SHP77 (cell line): ENCODE measurements at places on chromosomes 4 and X.

GRCh38 chr4:6467600-6467999 is 4.8 kb downstream of the PPP2R2C start:
- DNase-seq: no peak

- DNase-seq: no peak
These were observed 959 bp upstream of the REST start for GRCh38 chr4:56906489-56907393.

- DNase-seq: no peak
These were observed 70.3 kb downstream of the PPEF2 start for GRCh38 chr4:75831856-75832405.

- no peak for DNase-seq
These were observed 158.8 kb upstream of the NDST4 start for GRCh38 chr4:115272185-115272584.

GRCh38 chrX:24316111-24316510 is 2.2 kb upstream of the SUPT20HL2 start:
- DNase-seq: no peak

GRCh38 chrX:119389871-119390501 is 9.2 kb upstream of the SLC25A43 start:
- DNase-seq: no peak

- DNase-seq: peak; percentile 71
These were observed 115.5 kb downstream of the NFKB1 start for GRCh38 chr4:102616636-102617035.

DNA sequence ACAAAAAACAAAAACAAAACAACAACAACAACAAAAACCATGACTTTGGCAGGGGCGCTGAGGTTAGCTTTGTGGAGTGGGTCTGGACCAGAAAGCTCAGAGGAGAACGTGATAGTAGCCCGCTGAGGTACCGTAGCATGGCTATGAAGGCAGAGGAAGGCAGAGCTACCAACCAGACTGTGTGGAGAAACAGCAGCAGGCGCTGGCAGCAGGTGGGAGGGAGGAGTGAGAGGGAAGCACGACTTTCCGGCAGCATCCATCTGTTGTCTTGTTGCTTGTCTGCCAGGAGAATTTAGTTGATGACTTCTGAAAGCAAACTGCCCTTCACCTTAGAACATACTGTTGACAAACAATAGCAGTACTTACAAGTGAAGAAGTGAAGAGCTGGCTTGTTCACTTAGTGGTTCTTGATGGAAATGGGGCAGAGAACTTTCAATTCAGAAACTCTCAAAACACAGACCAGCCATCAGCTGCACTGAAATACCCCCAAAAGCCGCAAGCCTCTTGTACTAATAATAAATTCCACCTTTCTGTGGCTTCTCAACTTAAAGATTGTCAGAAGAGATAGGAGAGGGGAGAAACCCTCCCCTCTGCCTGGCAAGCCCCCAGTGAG is 447.2 kb downstream of the SLITRK2 start:
- DNase-seq: no peak

DNA sequence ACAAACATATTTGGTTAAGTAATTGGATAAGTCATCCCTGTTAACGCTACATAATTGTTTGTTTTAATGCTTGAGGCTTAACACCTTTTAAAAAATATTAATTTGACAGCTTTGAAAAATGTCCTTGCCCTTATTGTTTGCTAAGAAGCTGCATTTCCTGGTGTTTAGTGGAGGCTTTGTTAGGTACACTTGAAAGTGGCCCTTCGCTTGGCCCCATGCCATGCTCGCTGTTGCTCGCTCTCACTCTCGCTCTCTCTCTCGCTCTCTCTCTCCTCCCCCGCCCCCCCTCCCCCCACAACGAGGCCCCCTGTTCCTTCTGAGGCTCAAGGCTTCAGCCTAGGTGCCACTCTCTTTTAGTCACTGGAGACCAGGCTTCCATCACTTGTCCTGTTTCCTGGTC is 139.6 kb downstream of the DCLK2 start:
- DNase-seq: peak; percentile 8

DNA sequence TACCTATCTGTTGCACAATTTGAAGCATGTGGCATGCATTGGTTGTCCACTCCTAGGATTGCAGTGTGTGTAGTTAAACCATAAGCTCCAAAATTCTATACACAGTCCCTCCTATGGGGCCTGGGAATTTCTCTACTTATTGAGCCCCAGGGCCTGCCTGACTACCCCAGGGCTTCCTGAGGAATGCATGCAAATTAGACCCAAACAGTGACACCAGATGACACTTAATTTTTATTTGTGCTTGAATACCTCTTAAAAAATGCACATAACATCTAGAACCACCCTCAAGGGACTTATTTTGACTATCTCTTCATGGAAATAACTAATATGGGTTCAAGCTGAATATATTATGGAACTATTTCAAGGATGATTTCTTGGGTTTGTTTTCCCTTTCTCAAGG is 236.4 kb downstream of the PPP1R2C start:
- no peak for DNase-seq

DNA sequence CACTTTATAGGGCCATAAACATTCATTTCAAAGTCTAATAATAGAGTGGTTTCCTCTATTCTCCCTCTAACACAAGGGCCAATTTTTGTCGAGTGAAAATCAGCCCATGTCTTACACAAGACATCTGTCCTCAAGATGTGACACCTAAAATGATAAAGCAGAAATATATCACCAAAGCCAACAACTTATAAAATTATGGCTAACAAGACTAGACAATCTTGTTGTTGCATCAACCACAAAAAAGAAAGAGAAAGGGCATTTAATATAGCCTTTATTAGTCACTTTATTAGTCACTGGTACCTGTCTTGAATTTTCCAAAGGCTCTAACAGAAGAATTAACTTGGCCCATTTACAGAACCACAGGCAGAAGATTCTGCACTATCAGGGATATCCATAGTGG is 161.6 kb downstream of the SMIM20 start:
- DNase-seq: no peak

- no peak for DNase-seq
These were observed 48.0 kb upstream of the HDAC8 start for GRCh38 chrX:72620550-72621145.

- DNase-seq: no peak
These were observed 37.4 kb downstream of the GPC3 start for GRCh38 chrX:133947996-133948395.

DNA sequence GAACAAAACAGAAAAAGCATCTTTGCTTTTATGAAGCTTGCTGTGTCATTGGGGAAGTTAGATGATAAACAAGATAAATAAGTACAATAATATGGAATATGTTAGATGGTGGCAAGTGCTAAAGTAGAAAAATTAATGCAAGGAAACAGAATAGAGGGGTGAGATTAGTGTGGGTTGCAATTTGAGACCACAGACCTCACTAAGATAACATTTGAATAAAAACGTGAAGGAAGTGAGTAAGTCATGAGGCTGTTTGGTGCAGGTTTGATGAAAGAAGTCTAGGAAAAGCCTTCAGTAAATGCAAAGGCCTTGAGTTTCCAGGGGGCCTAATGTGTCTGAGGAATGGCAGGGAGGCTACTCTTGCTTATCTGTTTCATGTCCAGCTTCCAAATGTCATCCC is 102.5 kb downstream of the CFAP299 start:
- no peak for DNase-seq

DNA sequence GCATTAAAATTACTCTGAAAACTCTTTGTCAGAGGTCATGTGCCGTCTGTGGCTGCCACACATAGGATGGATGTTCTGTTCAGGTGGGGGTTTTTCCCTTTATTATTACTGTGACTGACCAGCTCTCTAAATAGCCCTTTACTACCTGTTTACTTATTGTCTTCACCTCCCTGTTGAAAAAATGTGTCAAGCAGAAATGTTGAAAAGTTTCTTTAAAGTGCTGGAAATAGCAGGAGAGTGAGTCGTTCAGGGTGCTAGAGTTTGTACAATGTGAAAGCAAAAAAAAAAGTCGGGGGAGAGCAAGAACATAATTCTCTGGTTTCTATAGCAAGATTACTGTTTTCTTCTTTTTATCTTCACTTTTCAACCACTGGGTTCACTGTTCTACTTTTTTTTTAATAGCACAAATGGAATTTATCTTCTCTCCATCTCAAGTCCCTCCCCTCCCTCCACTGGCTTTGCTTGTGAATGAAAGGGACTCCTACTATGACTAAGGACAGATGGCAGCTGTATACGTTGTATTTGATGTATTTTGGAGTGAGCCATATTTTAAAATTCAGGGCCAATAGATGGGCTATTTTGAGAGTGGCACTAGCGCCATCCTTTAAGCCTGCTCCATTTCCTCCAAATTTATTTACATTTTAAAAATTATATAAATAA is 33.3 kb downstream of the ARX start:
- DNase-seq: no peak

DNA sequence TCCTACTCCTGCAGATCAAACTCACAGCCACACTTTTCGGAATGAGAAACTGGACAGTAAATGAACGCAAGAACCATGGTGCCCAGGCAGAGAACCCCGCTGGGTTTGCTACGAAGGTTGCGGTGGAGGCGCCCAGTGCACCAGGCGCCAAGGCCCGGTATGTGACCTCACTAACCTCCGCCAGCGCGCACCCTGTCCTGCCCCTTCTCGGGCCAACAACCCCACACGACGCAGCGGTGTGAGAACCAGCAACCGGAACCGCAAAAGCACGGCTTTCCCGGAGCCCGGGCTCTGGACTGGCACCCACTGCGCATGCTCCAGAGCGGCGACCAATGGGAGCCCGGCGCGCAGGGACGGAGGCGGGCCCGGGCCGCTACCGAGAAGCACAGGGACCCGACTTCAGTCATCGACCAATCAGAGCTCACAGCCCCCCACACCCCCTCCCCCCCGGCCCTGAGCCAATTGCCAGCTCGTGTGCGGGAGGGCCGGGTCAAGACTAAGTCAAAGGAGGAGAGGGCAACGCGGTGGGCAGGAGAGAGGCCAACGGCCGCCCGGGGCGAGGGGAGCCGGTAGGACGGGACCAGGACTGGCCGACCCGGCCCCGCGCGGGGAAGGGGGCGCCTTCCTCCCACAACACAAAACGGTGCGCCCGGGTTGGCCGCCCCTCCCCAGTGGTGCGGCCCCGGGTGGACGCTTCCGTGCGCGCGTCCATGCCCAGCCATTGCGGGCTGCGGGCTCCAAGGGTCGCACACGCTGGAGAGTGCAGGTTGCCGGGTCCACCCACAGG is 7.3 kb upstream of the WAS start:
- DNase-seq: peak; percentile 86

- DNase-seq: no peak
These were observed 97.2 kb downstream of the MAB21L2 start for GRCh38 chr4:150679018-150679764.

DNA sequence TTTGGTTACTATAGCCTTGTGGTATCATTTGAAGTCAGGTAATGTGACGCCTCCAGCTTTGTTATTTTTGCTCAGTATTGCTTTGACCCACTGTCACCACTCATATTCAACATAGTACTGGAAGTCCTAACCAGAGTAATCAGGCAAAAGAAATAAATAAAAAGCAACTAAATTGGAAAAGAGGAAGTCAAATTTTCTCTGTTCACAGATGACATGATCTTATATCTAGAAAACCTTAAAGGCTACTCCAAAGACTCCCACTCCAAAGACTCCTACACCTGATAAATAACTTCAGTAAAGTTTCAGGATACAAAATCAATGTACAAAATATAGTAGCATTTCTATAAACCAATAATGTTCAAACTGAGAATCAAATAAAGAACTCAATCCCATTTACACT is 348.6 kb downstream of the CXXC4 start:
- DNase-seq: no peak

DNA sequence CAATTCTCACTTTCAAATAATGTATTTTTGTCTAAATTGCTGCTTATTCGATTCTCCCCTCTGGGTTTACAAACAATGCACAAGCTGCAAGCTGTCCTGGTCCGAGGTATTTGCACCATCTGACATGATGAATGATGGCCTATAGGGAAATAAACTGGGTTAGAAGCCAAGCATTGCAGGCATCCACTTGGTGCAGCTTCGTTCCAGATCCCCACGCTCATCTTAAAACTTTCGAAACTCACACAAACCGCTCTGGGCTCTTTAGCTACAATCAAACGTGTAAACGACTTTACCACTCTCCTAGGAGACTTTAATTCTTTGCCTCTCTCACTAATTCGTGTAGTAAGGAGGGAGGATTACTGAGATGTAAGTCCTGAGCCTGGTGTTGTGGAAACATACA is 19.0 kb downstream of the PHKA2 start:
- DNase-seq: no peak

DNA sequence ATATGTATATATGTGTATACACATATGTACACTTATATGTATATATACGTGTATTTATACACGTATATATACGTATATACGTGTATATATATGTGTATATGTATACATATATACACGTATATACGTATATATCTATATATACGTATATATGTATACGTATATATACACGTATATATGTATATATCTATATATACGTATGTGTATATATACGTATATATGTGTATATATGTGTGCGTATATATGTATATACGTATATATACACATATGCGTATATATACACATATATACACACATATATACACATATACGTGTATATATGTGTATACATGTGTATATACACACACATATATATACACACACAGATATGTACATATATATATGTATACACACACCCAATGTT is 348.0 kb upstream of the LCORL start:
- DNase-seq: no peak

GRCh38 chr4:56640621-56641493 is 40.2 kb downstream of the HOPX start:
- no peak for DNase-seq

DNA sequence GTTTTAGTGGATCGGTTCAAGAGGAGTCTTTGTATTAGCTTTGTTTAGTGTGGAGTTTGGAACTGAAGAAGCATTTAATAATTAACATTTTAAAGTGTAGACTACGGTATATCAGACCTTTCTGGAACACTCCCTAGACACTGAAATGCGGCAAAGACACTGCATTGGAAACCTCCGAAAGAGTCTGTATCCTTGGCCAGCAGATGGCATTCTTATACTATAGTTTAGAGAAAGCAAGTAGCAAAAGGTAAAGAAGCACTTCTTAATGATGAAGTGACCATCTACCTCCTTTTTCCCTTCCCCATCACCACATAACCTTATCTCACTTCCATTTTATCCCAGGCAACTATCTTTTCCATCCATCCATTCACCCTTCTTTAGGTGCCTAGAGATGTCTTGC is 7.6 kb downstream of the FABP2 start:
- DNase-seq: peak; percentile 13

- DNase-seq: no peak
These were observed 130.1 kb downstream of the DCHS2 start for GRCh38 chr4:154361450-154361849.

GRCh38 chrX:95056901-95057300 is 1382.9 kb downstream of the FAM133A start:
- DNase-seq: no peak
